CD4-positive, alpha-beta T cell (primary cell): ENCODE measurements at places on chromosomes 16 and 17. TPM values are rescaled to one million over a fixed set of nuclear protein-coding genes. Genes with fewer than 3 reads are reported as not detected.

DNA sequence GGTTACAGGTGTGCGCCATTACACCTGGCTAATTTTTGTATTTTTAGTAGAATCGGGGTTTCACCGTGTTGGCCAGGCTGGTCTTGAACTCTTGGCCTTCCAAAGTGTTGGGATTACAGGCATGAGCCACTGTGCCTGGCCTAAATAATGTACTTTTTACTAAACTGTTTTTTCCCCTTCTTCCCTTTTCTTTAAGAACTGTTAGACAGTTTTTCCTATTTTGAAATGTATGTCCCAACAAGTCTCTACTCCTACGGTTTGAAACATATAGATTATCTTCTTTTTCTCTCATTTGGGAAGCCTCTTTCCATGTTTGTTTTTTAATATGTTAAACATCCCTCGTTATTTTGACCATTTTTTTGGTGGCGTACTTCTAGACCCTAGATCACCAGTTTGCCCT, 9.6 kb downstream of the UTP18 start:
- DNase-seq = no peak

GRCh38 chr17:27817731-27818130, 17.4 kb upstream of the NOS2 start:
- no peak for DNase-seq

- DNase-seq = no peak
Observed at GRCh38 chr16:48479955-48480354, 94.7 kb upstream of the SIAH1 start.

NLK gene
- 7.7 TPM for total RNA-seq

DPEP3 gene
- 0.63 TPM for total RNA-seq
